ENCODE measurements at places on chromosomes 7 and 10.

DNA sequence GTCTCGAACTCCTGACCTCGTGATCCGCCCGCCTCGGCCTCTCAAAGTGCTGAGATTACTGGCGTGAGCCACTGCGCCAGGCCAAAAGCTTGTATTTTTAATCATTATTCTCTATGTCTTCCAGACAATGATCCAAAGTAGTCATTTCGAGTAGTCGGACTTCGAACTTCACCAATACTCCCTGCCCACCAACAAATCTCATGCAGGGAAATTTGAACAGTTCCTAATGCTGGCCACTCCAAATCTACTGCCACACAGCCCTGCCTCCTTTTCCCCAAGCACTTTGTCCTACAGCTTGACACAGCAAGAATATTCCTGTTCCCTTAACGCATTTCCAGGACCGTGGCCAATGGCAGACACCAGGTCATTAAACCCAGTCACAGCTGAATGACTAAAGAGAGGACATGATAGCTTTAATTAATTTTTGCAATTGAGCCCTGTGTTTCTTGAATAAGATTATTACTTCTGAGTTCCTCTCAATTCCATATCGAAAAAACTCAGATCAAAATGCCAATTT lies 142.3 kb upstream of the NRP1 start:
- no peak for DNase-seq

- no peak for DNase-seq
Measured at GRCh38 chr7:5211730-5212482, 21.9 kb downstream of the WIPI2 start.

GRCh38 chr7:123711832-123712293 lies 36.9 kb downstream of the WASL start:
- DNase-seq, result no peak

DNA sequence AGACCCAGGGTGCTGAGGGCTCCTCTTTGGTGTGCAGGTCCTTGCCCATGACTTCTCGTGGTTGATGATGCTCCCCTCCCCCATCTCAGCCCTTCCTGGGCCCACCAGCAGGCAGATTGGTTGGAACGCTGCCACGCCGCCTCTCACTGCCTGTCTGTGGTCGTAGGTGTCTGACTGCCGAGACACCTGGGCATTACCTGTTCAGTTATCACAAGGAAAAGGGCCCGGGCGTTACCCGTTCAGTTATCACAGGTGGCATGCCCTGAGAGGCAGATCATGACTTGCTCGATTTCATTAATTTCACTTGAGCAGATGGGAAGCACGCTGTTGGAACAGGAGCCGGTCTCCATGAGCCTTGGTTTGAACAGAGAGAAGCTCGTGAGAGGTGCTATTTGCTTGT lies 42.5 kb downstream of the TACR2 start:
- DNase-seq, result no peak

GRCh38 chr7:36157527-36158320 lies 4.7 kb downstream of the EEPD1 start:
- DNase-seq, result no peak

DNA sequence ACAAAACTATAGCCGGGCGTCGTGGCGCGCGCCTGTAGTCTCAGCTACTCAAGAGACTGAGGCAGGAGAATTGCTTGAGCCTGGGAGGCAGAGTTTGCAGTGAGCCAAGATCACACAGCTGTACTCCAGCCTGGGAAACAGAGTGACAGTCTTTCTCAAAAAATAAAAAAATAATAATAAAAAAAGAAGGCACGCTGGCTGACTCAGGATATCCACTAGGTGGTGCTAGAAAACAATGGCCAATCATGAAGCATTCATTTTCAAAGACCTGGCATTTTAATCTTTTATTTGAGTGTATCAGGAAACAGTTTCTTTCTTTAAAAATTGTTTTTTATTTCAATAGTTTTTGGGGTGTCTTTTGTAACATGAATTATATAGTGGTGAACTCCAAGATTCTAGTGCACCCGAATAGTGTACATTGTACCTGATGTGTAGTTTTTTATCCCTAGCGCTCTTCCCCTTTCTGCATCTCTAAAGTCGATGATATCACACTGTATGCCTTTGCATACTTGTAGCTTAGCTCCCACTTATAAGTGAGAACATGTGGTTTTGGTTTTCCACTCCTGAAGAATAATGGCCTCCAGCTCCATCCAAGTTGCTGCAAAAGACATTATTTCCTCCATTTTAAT lies 88.6 kb downstream of the LYZL1 start:
- DNase-seq, result no peak

DNA sequence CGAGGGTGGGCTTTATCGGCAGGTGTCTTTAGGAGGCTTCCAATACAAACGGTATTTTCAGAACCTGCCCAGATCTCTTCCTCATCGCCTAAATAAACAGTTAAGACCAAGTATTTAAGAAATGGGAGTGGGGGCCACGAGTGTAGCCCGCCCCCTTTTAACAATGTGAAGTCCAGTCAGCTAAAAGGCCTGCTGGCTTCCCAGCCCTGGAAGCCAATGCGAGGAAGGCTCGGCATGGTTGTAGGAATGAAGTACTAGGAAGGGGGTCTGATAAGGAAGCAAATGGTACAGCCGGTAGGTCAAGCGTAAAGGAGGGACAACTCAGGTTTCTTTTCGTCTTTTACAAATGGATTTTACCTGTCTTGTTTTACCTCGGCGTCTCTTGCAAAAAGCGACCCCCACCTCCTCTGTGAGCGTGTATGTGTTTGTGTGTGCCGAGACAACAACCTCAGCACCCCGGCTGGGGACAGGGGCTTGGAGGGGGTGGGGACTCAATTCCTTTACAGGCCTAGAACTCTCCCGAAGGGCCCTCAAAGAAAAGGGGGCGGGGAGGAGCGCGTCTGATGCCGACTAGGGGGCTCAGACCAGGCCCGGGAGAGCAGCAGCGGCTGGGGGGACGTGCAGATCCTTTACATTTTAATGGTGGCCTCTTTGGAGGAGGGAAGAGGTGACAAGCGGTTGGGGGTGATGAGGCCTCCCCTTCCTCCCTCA lies 147.6 kb downstream of the GPR85 start:
- DNase-seq, result no peak

DNA sequence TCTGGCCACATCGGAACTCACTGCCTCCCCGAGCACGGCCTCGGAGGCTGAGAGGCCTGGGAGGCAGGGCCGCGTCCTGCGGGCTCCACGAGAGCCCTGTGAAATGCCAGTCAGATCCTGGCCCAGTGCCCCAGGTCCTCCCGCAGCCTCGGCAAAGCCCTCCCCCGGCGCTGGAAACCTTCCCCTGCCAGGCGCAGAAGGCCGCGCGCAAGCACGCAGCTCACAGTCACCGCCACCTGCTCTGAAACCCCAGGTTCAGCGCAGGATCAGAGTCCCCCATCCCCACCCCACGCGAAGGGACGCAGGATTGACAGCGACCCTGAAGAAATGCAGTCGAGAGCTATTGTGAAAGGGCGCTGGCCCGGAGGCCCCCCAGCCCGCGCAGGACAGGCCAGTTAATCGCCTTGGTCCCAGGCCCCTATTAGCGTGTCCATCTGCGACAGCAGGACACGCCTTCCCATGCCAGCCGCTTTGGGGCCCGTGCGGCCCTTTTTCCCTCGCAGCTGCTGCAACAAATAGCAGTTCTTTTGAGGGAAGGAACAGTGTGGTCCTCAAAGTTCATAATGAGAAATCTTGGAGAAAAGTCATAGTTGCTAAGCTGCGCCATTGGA lies 13.5 kb upstream of the EGFR start:
- no peak for DNase-seq

GRCh38 chr7:83362871-83363550 lies 200.3 kb upstream of the PCLO start:
- no peak for DNase-seq

GRCh38 chr10:125205431-125205830 lies 45.1 kb upstream of the CTBP2 start:
- DNase-seq, result no peak

DNA sequence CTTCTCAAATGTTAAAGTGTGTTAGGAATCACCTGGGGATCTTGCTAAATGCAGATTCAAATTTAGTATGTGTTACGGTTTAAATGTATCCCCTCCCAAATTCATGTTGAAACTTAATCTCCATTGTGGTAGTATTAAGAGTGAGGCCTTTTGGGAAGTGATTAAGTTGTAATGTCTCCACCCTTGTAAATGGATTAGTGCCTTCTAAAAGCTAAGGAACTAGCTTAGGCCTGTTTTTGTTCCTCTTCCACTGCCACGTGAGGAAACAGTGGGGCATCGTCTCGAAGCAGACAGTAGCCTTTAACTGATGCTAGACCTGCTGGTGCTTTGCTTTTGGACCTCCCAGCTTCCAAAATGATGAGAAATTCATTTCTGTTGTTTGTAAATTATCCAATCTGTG lies 52.3 kb upstream of the SEMA3D start:
- DNase-seq, result no peak

- no peak for DNase-seq
Measured at GRCh38 chr10:5942474-5942873, 34.9 kb downstream of the IL15RA start.

DNA sequence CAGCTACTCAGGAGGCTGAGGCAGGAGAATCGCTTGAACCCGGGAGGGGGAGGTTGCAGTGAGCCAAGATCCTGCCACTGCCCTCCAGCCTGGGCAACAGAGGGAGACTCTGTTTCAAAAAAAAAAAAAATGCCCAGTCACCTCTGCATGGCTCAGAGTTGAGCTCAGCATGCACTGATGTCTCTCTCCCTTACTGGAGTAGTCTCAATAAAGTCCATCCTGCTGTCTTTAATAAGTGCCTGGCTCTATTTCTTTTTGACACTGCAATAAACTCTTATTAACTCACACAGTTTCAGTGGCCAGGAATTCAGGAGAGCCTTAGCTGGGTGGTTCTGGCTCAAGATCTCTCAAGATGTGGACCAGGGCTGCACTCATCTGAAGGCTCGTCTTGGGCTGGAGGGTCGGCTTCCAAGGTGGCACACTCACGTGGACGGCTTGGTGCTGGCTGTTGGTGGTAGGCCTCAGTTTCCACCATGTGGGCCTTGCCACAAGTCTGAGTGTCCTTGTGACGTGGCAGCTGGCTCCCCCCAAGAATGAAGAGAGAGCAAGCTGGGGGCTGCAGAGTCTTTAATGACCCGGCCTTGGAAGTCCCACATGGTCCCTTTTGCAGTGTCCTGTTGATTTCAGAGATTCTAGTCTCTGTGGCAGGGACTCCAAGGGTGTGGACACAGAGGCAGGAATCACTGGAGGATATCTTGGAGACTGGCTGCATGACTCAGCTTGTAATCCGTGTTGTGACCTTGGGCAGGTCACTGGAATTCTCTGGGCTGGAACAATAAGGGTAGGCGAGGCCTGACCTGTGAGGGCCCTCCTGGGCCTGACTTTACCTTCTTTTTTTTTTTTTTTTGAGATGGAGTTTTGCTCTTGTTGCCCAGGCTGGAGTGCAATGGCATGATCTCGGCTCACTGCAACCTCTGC lies 85.9 kb upstream of the KMT2C start:
- DNase-seq, result no peak

DNA sequence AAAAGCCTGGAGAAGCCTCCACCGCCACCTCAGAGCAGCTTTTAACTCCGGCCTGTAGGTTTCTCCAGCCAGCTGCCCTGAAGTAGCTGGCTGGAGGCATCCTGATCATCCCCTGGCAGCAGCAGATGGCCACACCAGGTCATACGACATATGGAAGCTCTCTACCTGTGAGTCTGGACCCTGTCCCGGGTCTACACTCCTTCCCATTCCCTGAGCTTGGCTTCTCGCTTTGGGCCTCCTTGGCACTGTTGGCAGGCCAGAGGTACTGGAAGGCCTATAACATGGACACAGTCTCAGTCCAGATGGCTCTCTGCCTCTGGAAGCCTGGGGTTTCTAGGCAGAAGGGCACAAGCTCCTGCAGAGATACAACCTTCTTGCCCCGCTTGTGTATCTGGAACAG lies 43.5 kb upstream of the TRIM8 start:
- no peak for DNase-seq

GRCh38 chr7:149729983-149730801 lies 43.2 kb downstream of the ZNF467 start:
- no peak for DNase-seq

DNA sequence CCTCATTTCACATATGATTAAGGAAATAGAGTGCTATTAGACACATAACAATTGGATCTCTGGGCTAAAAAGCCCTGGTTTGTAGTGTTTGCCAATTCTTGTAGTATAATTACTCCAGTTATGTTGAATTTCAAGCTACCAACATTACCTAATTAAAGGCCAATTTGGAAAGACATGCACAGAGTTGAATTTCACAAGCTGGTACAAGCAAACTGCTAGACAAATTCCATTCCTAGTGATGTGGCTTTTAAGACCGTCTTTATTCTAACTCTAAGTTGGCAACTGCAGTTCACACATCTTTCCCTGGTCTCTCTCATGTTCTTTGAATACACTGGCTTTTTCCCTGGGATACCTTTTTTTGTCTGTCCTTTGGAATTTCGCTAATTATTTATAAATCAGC lies 384.1 kb upstream of the CNTNAP2 start:
- no peak for DNase-seq

DNA sequence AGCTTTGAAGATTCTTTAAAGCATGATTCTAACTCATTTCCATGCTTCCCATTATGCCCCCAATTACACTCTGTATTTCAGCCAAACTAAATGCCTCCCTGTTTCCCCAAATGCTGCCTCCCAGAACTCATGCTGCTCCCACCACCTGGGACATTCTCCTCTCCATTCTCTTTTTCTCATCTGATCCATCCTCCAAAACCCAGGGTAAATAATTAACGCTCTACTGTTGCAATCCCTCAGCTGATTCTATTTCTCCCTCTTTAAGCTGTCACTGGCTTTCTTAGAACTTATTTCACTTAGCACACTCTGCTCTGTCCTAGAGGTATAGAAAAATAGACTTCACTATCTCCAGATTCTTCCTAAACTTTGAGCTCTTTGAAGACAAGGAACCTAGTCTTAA lies 104.7 kb downstream of the ICA1 start:
- DNase-seq, result no peak

DNA sequence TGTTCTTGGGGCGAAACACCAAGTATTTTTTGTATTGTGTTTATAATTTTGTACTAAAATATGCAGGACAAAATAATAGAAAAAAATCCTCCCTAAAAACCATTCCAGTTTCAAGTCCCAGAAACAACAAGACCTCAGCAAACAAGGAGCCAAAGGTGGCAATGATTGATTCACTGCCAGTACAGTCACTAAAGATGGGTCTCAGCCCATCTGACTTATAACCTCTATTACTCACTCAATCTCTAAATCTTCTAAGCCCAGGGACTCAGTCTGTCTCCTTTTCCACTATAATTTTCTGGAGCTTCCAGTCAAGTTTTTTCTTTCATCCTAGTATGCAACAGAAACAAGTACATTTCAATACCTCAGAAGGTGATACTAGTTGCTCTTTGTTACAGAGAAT lies 33.3 kb downstream of the SNX13 start:
- no peak for DNase-seq

DNA sequence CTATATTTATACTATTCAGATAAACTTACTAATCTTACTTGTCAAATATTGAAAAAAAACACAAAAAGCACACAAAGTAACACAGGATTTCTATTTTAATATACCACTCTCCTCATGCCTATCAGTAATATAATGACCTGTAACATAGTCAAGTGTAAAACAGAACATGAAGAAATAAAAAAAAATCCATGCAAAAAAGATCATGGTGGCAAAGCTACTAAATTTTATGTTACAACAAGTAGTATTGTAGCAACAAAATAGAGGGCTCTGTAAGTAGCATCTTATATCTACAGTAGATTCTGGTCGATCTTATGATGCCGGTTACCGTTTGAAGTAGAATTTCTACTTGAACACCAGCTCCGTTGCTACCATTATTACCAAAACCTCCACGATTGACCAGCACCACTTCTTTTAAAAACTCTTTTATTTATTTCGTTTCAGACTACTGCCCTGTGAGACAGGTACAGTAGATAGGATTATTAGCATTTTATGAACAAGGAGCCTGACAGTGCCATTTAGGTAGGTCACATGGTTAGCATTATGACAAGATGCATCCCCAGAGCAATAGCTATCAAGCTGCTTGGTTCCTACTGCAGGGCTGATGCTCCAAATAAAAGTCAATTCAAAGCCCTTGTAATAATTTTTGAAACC lies 2.1 kb downstream of the CPED1 start:
- no peak for DNase-seq
